Calu3 (cell line): ENCODE measurements at places on chromosomes 2 and 18.

GRCh38 chr2:29281086-29281915, 166.1 kb downstream of the CLIP4 start:
- peak; percentile 55 for DNase-seq

- DNase-seq = no peak
These were observed 39.9 kb downstream of the CROCC2 start for GRCh38 chr2:240946046-240946445.

DNA sequence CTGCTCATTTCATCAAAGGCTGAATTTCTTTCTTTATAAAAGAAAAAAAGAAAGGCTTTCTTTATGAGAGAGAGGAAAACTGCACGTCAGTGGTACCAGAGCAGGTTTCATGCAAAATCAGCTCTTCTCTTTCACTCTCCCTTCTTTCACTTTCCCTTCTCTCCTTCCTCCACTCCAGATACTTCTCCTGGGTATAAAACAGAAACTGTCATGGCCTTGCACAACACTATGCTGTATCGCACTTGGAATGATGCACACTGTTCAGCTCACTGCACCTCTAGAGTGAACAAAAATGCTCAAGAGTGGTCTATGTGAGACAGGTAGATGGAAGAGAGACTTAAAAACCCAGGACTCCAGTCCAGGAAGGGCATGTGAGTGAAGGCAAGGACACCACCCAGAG, 73.8 kb downstream of the KLF7 start:
- DNase-seq = no peak

GRCh38 chr18:78416853-78417252, 562.8 kb upstream of the SALL3 start:
- no peak for DNase-seq

GRCh38 chr2:221807706-221808105, 235.6 kb upstream of the EPHA4 start:
- DNase-seq = no peak

GRCh38 chr2:235598532-235599531, 105.0 kb downstream of the AGAP1 start:
- DNase-seq = no peak

DNA sequence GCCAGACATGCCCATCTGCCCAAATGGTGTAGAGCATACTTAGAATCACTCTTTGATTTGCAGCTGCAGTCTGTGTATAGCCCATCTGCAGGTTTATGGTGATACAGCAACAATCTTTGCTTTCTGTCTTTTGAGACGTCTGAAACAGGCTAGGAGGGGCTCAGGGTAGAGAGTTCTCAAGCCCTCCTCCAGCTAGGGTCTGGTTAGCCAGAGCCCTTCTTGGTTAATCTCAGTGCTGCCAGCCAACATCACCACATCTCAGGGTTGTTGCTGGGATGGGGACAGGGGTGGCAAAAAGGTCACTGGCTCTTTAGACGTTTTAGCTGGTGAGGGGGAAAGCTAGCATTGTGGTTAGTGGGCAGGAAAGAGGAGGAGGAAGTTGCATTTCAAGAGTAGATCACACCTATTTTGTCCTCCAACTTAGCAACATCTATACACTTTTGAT, 136.6 kb upstream of the ACAA2 start:
- DNase-seq = no peak

GRCh38 chr2:6352906-6353515, 512.7 kb downstream of the CMPK2 start:
- peak; percentile 77 for DNase-seq

GRCh38 chr2:34388446-34388845, 789.3 kb upstream of the FAM98A start:
- DNase-seq = no peak

GRCh38 chr2:221969087-221969829, 329.5 kb downstream of the PAX3 start:
- peak; percentile 38 for DNase-seq

GRCh38 chr2:53945538-53945937, 25.3 kb downstream of the PSME4 start:
- no peak for DNase-seq

- no peak for DNase-seq
These were observed 1490.0 kb upstream of the NXPH2 start for GRCh38 chr2:140270224-140270623.

GRCh38 chr2:201257381-201257955, 2.9 kb upstream of the CASP8 start:
- DNase-seq = peak; percentile 58

GRCh38 chr2:193868833-193869232, 1674.1 kb upstream of the TMEFF2 start:
- DNase-seq = no peak

DNA sequence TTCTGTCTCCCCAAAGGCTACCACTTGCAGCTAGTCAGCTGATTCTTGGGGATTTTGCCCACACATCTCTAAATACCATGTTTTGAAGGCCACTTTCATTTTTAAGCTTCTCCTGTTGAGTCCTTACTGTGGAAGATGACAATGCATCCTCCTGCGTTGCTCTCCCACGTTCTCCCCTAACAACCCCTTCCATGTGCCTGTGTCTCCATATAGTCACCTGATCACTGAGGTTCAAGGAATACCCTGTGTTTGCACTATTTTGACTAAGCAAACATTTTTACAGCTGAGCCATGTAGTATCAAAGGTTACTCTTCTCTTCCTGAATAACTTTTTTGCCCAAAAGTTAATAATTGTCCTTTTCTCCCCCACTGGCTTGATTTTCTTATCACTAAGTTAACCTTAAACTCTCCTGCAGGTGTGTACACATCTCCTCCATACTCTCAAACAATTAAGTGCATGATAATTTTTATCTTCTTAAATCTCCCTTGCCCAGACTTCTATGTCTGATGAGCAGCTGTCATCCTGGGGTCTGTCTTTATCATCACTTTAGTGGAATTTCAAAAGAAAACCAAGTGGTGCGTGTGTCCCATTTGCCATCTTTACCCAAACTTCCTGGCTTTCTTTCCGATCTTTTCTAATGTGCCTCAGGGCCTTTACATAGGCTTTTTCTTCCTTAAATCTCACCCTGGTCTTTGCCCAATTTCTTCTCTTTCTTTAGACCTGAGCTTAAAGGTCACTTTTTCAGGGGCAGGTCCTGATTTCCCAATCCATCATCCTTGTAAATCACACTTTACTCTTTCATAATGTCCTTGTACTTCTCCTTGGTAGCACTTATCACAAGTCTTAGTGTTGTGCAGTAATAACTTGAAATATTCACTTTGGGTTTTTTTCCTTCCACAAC, 85.2 kb upstream of the SPATS2L start:
- peak; percentile 10 for DNase-seq

DNA sequence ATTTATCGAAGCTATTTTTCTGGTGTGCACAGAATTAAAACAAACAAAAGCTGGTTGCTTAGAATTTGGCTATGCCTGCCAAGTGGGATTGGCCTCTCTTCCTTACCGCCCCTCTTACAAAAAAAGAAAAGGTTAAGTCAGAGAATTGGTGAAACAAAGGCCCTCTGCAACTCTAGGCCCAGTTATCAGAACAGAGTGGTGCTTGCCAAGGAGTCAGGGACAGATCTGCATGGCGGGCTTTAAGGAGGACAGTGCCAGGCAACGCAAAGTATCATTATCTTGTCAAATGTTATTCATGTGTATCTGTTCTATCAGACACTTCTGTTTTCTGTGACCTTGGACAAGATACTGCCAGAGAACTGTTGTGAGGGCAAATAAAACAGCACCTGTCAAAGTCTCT, 78.3 kb downstream of the TGIF1 start:
- no peak for DNase-seq

DNA sequence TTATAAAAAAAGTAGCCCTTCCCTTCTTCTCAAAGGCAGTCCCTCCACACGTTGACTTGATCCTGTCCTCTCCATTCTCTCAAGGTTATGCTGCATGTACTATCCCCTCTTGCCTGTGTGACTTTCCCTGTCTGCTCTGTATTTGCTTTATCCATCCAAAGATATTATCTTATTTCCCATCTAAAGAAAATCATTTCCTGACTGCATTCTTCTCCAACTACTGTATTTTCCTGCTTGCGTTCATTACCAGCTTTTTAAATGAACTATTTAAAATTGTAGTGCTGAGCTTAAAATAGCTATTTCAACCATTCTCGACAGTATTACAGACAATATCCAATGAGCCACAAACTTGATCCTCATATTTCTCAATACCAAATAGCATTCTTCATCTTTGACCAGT, 716.0 kb upstream of the REG3G start:
- no peak for DNase-seq

DNA sequence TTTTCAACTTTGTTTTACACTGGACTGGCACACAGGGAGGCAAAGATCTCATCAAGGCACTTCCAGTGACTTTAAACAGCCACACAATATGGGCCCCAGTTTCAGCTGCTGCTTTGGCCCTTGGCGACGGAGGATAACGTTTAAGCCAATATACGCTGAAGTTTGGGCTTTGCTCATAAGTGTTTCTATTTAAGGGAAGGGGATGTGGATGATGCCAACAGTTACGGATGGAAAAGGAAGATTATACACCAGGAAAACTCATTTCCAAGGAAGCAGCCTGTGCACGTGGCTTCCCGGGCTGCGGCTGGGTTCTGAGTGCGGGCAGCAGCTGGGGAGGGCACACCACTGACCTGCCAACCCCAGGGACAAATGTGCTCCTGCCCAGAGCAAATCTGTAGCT, 151.1 kb downstream of the SH3BP4 start:
- no peak for DNase-seq

DNA sequence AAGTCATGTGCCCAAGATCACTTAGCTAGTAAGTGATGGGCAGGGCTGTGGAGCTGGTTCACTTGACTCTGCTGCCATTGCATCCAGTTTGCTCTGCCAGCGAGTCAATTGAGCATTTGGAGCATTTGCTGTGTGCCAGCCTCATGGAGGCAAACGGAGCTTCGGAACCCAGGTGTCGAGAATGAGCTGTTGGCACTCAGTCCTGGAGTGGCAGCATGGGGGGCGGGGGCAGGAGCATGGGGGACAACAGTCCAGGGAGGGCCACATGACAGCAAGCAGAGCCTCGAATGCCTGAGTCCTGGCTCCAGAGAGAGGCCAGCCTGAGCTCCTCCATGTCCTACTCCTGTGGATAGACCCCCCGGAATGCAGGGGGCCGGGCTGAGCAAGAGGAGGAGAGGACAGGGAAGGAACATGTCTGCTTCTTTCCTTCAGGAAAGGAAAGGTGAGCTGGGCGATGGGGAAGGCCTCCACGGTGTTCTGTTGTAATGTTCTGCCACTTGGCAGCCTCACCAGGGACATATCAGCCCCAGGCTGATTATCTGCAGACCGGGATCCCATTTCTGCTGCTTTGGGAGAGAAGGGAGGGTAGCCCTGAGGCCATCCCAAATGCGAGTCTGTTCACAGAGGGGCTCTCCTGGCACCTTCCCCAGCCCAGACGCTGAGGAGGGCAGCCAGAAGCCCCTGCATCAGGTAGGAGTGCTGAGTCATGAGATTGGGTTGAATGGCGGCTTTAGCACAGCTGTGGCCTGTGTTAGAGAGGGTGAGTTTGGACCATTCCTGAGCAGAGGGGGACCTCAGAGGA, 59.6 kb downstream of the HPCAL1 start:
- no peak for DNase-seq

DNA sequence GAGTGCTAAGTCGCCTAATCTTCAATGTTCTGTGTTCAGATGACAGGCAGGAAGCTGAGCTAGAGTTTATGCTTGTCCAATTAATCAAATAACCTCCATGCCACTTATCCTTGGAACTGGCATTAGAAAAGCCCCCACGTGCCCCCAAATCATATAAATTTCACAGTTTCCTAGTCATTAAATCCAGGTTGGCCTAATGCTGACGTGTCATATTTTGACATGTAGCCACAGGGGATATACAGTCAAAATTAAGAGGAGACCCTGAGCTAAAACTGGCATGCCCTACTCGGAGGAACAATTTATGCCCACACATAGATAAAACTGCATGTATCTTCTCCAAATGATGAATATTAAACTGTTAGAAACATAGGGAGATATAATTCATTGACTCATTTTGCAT, 101.0 kb downstream of the AFF3 start:
- DNase-seq = no peak

DNA sequence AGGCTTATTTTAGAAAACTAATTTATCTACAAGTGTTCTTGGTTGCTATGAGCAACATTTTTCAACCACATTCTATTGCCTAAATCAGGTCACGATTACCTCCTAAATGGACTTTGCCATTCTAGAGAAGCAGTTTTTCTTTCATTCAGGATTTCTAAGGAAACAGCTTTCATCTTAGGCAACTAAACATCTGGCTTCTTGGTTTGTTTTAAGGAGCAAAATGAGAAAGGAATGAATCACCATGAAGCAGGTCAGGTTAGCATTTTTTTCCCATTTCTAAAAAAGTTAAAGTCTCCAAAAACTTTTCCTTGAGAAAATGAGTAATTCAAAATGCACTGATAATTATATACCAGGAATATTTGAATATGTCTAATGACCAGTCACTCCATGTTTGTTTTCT, 114.8 kb downstream of the GAREM1 start:
- DNase-seq = no peak

- peak; percentile 57 for DNase-seq
These were observed 26.6 kb upstream of the LANCL1 start for GRCh38 chr2:210503001-210503623.

DNA sequence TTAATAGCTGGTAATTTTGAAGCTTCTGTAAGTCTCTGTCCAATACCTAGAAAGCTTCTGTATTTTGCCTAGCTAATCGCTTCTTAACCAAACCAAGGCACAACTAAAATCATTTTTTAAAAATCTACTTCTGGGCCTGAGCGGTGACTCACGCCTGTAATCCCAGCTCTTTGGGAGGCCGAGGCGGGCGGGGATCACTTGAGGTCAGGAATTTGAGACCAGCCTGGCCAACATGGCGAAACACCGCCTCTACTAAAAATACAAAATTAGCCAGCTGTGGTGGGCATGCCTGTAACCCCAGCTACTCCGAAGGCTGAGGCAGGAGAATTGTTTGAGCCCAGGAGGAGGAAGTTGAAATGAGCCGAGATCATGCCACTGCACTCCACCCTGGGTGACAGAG, 148.6 kb upstream of the FIGN start:
- DNase-seq = no peak

GRCh38 chr2:86201671-86202335, 2.5 kb downstream of the MRPL35 start:
- no peak for DNase-seq

GRCh38 chr18:48486754-48487153, 52.1 kb upstream of the CTIF start:
- no peak for DNase-seq

DNA sequence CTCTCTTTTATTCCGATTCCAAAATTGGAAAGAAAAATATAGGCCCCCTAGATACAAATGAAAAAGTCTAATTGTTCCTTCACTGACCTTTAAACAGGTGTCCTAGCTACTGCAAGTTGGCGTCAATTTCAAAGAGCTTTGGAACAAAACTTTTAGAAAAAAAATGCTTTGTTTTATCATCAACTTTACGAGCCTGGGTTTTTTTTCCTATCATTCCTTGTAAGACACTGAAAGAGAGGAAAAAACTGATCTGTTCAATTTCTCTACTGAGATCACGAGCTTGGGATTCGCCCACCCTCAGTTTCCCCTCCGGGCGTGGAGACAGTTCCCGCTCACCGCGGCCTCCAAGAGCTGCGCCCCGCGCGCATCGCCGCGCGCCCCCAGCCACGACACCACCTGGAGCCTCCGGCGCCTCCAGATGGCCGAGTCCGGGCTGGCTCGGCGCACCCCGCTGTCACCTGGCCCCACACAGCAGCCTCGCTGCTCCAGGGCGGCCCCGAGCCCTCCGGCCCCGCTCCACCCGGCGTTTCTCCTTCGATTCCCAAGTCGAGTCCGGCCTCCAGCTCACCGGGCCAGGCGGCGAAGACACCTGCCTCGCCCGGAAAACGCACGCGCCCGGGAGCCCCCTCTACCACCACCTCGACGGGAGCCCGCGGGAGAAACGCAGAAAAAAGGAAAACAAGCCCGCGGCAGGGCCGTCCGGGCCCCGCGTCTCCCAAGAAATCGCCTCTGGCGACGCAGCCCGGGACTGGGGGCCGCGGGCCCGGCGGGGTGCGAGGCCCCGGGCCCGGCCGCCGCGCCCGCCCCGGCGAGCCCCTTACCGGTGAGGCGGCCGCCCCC, 656 bp downstream of the TBC1D8 start:
- peak; percentile 50 for DNase-seq
